ENCODE measurements at places on chromosomes 5 and 9.

DNA sequence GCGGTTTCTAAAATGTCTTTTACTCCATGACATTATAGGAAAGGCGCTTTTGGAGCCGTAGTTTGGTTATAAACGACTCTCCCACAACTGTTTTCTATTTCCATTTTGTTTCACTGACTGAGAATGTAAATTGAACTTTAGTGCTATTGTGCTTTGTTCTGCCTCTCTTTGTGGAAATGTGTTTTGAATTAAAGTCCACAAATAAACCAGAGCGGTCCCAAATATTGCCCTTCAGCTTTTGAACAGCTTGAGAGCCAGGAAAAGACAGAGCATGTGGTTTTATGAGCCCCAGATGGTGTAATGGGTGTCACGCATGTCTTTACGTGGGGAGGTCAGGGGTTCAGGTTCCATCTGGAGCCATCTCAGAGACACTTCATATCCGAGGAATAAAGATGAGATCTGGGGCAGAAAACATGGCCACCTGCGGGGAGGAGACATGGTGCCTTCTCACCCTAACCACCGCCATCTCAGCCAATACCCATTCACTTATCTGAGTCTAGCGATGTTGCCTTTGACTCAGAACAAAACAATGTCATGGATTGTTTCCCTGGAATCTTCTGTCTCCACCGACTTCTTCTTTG lies 42.5 kb upstream of the ROR2 start:
- DNase-seq = no peak

GRCh38 chr5:79621056-79621455 lies 8.8 kb downstream of the TENT2 start:
- no peak for DNase-seq

DNA sequence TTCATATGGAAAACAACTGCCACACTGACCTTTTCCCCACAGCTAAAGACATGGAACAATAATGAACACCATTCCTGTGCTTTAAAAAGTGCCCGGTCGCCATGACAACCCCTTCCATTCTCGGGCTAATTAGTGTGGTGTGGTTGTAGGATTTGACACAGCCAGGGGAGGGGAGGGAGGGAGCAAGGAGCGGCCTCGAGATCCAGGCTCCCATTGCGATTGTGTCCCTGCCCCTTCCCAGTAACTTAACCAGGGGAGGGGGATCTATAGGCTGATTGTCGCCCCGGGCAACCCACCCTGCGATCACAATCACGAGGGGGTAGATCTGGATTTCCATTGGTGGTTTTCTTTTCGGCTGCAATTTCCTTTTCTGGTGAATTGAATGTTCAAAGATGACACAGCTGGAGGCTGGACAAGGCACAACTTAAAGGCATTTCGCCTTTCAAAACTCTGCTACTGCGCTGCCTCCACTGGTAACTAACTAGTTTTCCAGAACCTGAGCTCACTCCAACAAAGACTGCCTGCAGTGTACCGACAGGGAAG lies 96.7 kb upstream of the RETREG1 start:
- no peak for DNase-seq

- no peak for DNase-seq
Observed at GRCh38 chr9:130779153-130779855, 55.8 kb upstream of the ABL1 start.

- no peak for DNase-seq
Observed at GRCh38 chr5:53035868-53036381, 46.8 kb downstream of the ITGA2 start.

GRCh38 chr9:108166519-108166918 lies 677.0 kb upstream of the KLF4 start:
- no peak for DNase-seq

GRCh38 chr9:89781838-89782540 lies 177.2 kb downstream of the GADD45G start:
- no peak for DNase-seq

- DNase-seq = no peak
Observed at GRCh38 chr5:75450069-75450468, 61.4 kb downstream of the CERT1 start.

- no peak for DNase-seq
Observed at GRCh38 chr9:37987467-37987981, 81.5 kb downstream of the SHB start.

GRCh38 chr5:10262995-10263394 lies 12.9 kb downstream of the CCT5 start:
- no peak for DNase-seq

DNA sequence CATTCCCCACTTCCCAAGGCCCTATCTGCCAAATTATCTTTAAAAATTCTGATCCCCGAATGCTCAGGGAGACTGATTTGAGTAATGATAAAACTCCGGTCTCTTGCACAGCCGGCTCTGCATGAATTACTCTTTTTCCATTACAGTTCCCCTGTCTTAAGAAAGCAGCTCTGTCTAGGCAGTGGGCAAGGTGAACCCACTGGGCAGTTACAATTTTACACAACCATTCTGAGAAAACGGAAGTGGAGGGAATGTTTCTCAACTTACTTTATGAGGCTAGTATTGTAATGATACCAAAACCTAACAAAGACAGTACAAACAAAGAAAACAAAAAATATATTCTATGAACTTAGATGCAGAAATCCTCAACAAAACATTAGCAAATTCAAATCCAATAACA lies 100.0 kb downstream of the MCTP1 start:
- DNase-seq = no peak

- no peak for DNase-seq
Observed at GRCh38 chr5:39523821-39524220, 99.0 kb upstream of the DAB2 start.

- no peak for DNase-seq
Observed at GRCh38 chr5:59186623-59187022, 603.7 kb downstream of the RAB3C start.

Data from PC-9 (cell line).